ENCODE measurements at places on chromosomes 4 and X. TPM values are rescaled to one million over a fixed set of nuclear protein-coding genes. Genes with fewer than 3 reads are reported as not detected.

The GC gene
- 4.1 TPM for total RNA-seq

The POLN gene
- total RNA-seq: 1.6 TPM

The GPR34 gene
- total RNA-seq: 4.7 TPM

The PITX2 gene
- 0.64 TPM for total RNA-seq

The CT45A10 gene
- total RNA-seq: not detected

The PDZD11 gene
- 49.2 TPM for total RNA-seq

The HTRA3 gene
- 5.0 TPM for total RNA-seq

- H3K4me1 ChIP-seq: no peaks in the 10 kb centered on the region
- no peaks in the 10 kb centered on the region for H3K27me3 ChIP-seq
- peak; percentile 34 for DNase-seq
- no peak overlapping the region for H3K27ac ChIP-seq
Observed at GRCh38 chrX:1316527-1316926, 20.1 kb upstream of the IL3RA start.

GRCh38 chr4:76058302-76058701 is 16.2 kb upstream of the ART3 start:
- H3K36me3 ChIP-seq: no peaks in the 10 kb centered on the region
- DNase-seq: no peak
- H3K4me1 ChIP-seq: no peaks in the 10 kb centered on the region

- no peak overlapping the region for H3K27ac ChIP-seq
- no peaks in the 10 kb centered on the region for H3K27me3 ChIP-seq
- H3K4me1 ChIP-seq: no peaks in the 10 kb centered on the region
- no peak for DNase-seq
Observed at GRCh38 chr4:174040287-174040686, 243.2 kb downstream of the FBXO8 start.

GRCh38 chr4:34039766-34040165 is 2204.5 kb downstream of the ARAP2 start:
- no peak for DNase-seq
- no peaks in the 10 kb centered on the region for H3K4me1 ChIP-seq
- H3K27me3 ChIP-seq: no peaks in the 10 kb centered on the region

DNA sequence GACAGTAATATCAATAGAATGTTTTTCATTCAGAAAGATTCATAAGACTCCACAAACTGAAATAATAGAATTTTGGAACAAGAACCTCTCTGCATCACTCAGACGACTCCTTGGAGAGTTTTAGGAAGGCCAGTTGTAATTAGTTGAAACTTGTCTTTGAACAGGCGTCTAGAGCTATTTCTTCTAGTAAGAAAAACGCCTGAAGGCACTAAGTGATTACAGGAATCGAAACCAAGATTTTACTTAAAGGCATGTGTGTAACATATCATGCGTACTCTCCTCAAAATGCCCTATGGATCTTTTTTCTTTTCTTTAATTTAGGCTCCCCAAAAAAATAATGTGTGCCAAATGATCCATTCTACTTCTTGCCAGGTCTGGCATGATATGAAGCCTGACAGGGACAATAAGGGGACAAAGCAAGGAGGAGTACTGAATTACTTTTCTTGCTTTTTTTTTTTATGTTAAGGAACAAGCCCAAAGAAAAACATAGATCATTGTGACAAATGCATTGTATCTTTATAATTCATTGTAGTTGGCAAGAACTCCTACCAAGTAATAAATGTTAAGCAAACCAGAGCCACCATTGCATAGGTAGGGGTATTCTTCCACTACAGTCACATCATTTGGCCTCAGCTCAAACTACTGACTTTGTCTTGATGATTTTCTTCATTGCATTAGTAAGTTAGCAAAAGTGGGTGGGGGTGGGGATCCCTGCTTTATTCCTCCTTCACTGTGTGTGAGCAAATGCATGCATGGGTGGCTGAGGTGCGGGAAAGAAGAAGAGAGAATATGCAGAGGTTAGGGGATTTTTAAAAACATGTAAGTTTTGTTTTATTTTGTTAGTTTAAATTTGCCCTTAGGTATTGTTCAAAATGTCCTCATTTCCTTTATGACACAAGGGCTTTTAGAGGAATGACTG is 79.9 kb upstream of the ATOH1 start:
- H3K27me3 ChIP-seq: no peaks in the 10 kb centered on the region
- no peak overlapping the region for H3K4me3 ChIP-seq
- DNase-seq: no peak

DNA sequence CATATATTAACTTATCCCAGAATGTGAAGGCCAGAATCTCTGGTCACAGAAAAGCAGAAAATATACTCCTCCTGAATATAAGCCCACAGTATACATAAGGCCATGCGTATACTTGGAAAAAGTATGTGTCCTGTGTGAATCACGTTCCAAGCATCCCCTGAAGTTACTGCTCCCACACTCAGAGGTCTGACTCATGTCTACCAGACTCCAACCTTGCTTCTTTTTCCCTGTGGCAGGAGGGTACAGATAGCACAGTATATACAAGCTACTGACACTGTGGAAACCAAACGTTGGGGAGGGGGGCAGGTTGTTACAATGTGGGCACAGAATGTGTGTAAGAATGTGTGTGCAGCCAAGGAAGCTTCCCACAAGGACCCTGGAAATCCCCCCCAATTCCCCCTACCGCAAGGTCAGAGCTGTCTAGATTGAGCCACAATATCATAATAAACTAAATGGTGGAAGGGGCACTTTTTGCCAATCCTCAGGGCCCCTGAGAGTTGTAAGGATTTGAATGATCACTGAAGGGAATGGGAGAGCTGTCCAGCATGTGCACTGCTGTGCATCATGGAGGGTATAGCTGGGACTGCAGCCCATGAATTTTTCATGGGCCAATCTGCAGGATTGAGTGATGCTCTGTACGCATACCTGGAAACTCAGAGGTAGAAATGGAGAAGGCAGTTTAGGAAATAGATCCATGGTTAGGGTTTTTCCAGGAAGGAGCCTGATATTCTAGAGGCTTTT is 7.4 kb upstream of the RELL1 start:
- no peaks in the 10 kb centered on the region for H3K4me1 ChIP-seq
- no peak for DNase-seq
- no peaks in the 10 kb centered on the region for H3K27me3 ChIP-seq
- H3K36me3 ChIP-seq: no peaks in the 10 kb centered on the region
- H3K4me3 ChIP-seq: no peak overlapping the region
- no peak overlapping the region for H3K27ac ChIP-seq

DNA sequence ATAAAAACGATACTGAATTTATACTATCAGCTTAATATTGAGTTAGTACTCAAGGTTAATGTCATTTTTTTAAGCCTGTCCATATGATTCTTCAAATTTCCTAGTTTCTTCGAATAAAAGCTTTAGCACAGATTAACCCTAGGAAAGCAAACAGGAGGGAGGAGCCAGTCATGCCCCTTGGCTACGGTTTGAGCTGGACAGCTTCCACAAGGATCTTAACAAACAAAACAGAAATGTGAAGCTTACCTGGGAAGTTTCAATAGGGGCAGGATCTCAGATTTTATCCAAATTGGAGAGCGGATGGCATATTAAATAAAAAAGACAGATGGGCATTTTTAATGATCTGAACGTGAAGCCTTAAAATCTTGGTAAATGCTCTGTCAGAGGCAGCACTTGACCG is 2.3 kb downstream of the NWD2 start:
- H3K36me3 ChIP-seq: no peaks in the 10 kb centered on the region
- no peak overlapping the region for H3K27ac ChIP-seq
- H3K4me3 ChIP-seq: no peak overlapping the region
- no peak for DNase-seq

GRCh38 chr4:41213625-41214135 is 662 bp downstream of the APBB2 start:
- peak overlapping the region; percentile 63 for H3K4me3 ChIP-seq
- peak; percentile 29 for DNase-seq
- H3K27ac ChIP-seq: peak overlapping the region; percentile 90

DNA sequence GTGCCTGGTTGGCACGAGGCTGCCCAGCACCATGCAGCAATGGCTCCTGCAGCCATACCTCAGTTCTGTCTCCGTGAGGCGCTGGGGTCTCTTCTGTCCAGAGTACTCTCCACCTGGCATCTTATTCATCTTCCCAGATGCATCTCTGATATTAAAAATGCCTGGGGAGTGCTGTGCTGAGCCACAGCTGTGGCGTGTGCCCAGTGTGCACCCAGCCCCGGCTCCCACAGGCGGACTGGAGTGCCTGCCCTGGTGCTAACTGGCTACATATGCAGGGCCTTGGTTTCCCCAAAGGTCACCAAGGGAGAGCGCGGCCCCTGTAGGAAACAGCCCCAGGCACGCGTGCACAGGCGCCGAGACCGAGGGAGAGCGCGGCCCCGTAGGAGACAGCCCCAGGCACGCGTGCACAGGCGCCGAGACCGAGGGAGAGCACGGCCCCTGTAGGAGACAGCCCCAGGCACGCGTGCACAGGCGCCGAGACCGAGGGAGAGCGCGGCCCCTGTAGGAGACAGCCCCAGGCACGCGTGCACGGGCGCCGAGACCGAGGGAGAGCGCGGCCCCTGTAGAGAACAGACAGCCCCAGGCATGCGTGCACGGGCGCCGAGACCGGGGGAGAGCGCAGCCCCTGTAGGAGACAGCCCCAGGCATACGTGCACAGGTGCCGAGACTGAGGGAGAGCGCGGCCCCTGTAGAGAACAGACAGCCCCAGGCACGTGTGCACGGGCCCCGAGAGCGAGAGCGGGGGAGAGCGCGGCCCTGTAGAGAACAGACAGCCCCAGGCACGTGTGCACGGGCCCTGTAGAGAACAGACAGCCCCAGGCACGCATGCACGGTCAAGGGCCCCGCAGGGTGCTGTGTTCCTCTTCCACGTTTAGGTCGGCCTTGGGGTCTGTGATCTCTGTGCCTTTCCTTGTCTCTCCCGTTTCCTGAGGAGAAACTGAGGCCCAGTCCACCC is 14.5 kb downstream of the TMEM175 start:
- no peak overlapping the region for H3K4me3 ChIP-seq
- H3K36me3 ChIP-seq: no peaks in the 10 kb centered on the region
- H3K27ac ChIP-seq: no peak overlapping the region
- no peaks in the 10 kb centered on the region for H3K27me3 ChIP-seq
- no peak for DNase-seq

DNA sequence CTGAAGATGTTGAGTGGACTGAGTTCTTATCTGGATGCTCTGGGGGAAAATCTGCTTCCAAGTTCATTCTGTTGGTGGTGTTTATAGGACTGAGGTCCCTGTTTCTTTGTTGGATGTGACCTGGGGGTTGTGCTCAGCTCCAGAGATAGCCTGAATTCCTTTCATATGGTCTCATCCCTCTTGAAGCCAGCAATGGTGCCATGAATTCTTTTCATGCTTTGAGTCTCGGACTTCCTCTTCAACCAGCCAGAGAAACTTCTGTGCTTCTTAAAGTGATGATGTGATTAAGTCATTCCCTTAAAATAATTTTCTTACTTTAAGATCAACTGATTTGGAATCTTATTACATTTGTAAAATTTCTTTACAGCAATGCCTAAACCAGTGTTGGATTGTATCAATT is 233.8 kb upstream of the UGT8 start:
- H3K27ac ChIP-seq: no peak overlapping the region
- DNase-seq: no peak
- H3K4me3 ChIP-seq: no peak overlapping the region
- no peaks in the 10 kb centered on the region for H3K27me3 ChIP-seq
- no peaks in the 10 kb centered on the region for H3K36me3 ChIP-seq
- H3K4me1 ChIP-seq: no peaks in the 10 kb centered on the region

- no peak overlapping the region for H3K4me3 ChIP-seq
- no peaks in the 10 kb centered on the region for H3K4me1 ChIP-seq
- no peaks in the 10 kb centered on the region for H3K36me3 ChIP-seq
- no peak for DNase-seq
- H3K27me3 ChIP-seq: no peaks in the 10 kb centered on the region
Observed at GRCh38 chr4:156036496-156036895, 82.8 kb upstream of the CTSO start.

DNA sequence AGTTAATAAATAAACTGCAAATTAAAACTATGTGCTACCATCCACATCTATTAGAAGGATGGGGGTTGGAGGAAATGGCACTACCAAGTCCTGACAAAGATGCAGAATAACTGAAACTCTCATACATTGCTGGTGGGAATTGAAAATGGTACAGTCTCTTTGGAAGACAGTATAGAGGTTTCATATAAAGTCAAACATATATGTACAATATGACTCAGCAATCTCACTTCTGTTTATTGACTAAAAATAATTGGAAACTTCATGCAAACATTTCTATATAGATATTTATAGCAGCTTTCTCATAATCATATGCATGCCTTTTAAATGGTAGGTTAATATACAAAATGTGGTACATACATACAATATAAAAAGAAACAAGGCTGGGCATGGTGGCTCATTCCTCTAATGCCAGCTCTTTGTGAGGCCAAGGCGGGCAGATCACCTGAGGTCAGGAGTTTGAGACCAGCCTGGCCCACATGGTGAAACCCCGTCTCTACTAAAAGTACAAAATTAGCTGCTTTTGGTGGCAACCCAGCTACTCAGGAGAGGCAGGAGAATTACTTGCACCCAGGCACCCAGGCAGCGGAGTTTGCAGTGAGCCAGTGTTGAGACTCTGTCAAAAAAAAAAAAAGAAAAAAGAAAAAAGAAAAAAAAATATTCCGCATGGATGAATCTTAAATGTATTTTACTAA is 225.0 kb upstream of the CXXC4 start:
- DNase-seq: no peak
- no peaks in the 10 kb centered on the region for H3K4me1 ChIP-seq
- H3K36me3 ChIP-seq: no peaks in the 10 kb centered on the region
- H3K27me3 ChIP-seq: no peaks in the 10 kb centered on the region
- no peak overlapping the region for H3K27ac ChIP-seq

GRCh38 chr4:143343276-143343831 is 6.7 kb downstream of the GAB1 start:
- DNase-seq: no peak
- H3K36me3 ChIP-seq: no peaks in the 10 kb centered on the region
- H3K27ac ChIP-seq: no peak overlapping the region
- H3K4me1 ChIP-seq: peaks cover 7% of the 10 kb centered on the region
- no peaks in the 10 kb centered on the region for H3K27me3 ChIP-seq

DNA sequence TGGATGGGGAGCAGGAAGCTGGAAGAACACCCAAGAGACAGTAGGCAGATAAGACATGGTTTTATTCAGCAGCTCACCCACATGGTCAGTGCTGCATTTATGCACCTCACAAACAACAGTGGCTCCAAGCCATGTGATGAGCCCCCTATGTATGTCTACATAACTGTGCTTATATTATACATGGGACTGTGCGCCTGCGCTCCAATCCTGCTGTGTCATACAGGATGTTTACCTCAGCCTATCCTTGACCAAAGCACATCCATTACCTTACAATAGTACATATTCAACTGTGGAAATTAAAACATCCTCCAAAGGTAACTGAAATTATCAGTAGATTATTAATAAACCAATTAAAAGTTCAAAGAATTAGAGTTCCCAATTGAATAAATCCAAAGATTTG is 44.1 kb upstream of the SGMS2 start:
- no peaks in the 10 kb centered on the region for H3K36me3 ChIP-seq
- H3K4me3 ChIP-seq: no peak overlapping the region
- no peaks in the 10 kb centered on the region for H3K27me3 ChIP-seq

DNA sequence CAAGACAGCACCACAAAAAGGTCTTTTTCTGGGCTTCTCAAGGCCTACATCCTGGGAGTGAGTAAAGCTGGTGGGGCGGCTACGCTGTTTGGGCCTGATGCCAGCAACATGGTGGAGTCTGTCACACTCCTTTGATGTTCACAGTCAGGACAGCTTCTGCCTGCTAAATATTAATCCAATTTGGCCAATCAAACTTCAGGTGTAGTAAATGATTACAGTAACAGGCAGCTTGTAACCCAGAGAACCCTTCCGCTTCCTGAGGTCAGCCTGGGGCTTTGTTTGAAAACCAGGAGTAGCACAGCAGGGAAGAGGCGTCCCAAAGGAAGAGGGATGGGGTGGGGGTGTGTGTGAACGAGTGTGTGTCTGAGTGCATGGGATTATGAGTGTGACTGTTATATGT is 220.4 kb downstream of the MAML3 start:
- DNase-seq: peak; percentile 39
- no peaks in the 10 kb centered on the region for H3K27me3 ChIP-seq
- H3K4me3 ChIP-seq: no peak overlapping the region
- H3K36me3 ChIP-seq: no peaks in the 10 kb centered on the region
- H3K4me1 ChIP-seq: no peaks in the 10 kb centered on the region

All from colonic mucosa (tissue), 4 donors.